ENCODE measurements at places on chromosomes 7 and 10. TPM values are rescaled to one million over a fixed set of nuclear protein-coding genes. Genes with fewer than 3 reads are reported as not detected.

- DNase-seq: no peak
Observed at GRCh38 chr10:50384898-50385297, 133.6 kb upstream of the ASAH2 start.

GRCh38 chr7:122584676-122585251 lies 114.2 kb downstream of the RNF133 start:
- DNase-seq: no peak

DNA sequence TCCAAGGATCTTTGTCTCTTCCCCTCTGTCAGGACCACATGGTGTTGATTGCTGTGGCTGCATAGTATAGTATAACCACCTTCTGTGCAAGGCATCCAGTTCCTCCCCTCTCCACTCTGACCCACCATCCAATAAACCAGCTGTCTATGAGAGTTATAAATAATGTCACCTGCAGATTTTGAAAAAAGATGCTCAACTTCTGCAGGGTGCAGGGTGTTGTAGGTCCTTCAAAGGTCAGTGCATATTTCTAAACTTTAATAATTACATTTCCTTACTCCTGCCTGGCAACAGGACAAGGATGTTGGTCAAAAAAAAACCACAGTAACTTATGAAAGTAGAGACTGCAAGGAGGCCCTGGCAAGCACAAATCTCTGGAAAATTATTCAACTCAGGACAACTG lies 166.2 kb downstream of the PKD1L1 start:
- DNase-seq: peak; percentile 33

DNA sequence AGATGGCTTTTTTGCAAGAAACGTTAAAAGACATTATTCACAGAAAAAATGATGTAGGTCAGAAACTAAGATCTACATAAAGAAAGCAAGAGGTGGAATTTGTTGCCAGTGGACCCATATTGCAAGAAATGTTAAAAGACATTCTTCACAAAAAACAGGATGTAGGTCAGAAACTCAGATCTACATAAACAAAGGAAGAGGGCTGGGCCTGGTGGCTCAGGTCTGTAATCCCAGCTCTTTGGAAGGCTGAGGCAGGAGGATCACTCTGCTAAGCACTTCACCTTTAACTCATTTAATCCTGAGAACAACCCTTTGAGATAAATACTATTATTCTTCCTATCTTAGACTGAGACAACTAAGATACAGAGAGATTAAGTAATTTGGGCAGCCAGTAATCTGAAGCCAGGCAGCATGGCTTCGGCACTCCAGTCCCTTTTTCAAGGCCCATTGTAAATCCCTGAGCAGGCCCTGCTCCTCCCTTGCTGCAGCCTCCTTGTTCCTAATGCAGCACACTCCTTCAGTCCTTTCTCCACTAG lies 11.6 kb downstream of the ZFAND4 start:
- DNase-seq: no peak

SHLD2 gene
- total RNA-seq: 19.9 TPM

- no peak for DNase-seq
Observed at GRCh38 chr10:88059190-88059589, 195.8 kb downstream of the PTEN start.

DNA sequence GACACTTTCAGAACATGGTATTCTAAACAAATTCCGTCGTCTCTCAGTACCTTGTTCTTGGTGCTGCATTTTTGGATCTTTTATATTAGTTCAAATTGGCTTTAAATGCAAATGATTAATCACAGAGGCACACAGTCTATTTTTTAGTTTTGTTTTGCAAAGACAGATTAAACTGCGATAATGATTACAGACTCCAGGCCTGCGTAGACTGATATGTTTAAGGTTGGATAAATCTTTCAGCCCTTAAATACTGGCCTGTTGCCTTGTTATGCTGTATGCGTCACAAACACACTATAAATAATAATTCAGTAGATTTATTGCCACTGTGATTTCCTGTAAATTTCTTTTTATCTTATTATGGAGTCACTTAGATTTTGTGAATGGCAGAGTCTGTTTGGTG lies 19.3 kb downstream of the CACNB2 start:
- DNase-seq: no peak

GRCh38 chr7:139798221-139798620 lies 20.4 kb upstream of the HIPK2 start:
- no peak for DNase-seq

GRCh38 chr7:71604818-71605414 lies 473.0 kb downstream of the GALNT17 start:
- no peak for DNase-seq

SLC26A3 gene
- total RNA-seq: not detected

PTPRN2 gene
- total RNA-seq: under 0.01 TPM

- DNase-seq: peak; percentile 60
Observed at GRCh38 chr7:76262683-76263402, 39.6 kb upstream of the HSPB1 start.

DNA sequence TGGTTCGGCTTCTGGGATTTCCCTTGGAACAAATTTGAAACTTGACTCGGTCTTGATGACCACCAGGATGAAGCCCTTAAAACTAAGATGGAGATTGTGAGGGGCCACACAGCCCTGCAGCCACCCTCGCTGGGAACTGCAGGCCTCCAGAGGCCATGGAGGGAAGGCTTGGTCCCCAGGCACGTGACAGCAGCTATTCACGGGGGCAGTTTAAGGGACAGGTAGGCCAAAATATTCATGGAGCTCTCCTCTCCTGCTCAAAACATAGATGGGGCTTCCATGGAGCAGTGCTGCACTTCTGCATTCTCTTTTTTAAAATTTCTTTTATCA lies 137.0 kb downstream of the ADCY1 start:
- no peak for DNase-seq

GRCh38 chr10:4296161-4296560 lies 511.2 kb upstream of the KLF6 start:
- no peak for DNase-seq

GRCh38 chr7:85119934-85120333 lies 66.9 kb downstream of the SEMA3D start:
- peak; percentile 21 for DNase-seq

GRCh38 chr10:20004087-20004523 lies 187.9 kb downstream of the PLXDC2 start:
- peak; percentile 45 for DNase-seq

GRCh38 chr10:71229726-71230655 lies 17.6 kb downstream of the UNC5B start:
- DNase-seq: no peak
